Renal cortical epithelial cell (primary cell): ENCODE measurements at places on chromosomes 6 and 20. TPM values are rescaled to one million over a fixed set of nuclear protein-coding genes. Genes with fewer than 3 reads are reported as not detected.

EYS gene
- 0.10 and 0.87 TPM in 2 replicates for total RNA-seq

DNA sequence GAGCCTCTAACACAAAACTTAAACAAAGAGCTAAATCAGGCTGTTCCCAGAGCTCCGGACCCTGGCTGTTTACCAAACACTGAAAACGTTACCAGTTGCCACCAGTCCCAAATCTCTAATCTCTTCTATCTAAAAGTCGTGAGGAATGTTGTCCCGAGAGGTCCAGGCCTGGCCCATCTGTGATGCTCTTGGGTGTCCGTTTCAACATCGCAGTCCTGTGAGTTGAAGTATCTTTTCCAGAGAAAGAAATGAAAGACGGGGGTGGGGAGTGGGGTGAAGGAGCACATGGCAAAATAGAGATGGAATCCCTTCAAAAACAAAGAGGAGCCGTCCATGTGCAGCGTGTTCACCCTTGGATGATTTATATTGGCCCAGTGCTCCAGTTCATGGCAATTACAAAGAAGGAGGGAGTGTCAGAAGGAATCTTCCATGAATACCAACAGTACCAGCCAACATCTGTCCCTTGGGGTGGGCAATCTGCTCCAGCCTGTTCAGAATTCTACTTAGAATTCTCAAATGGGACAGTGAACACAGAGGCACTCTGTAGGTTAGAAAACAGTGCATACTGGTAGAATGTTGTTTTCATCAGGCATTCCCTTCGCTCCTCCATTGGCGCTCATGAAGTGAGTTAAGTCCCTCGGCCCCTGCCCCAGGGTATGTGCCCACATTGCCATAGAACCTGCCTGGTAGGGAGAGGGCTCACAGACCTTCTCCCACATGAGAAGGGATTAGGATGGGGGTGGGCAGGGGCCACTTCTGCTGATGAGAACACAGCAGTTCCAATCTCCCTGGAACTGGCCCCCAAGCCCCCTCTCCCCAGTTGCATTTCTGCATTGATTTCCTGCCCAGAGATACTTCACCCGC, 112.1 kb downstream of the LY86 start:
- no peak for DNase-seq

ZNF334 gene
- total RNA-seq: 1.7 and 8.1 TPM in 2 replicates

GRCh38 chr20:10735195-10735949, 61.6 kb upstream of the JAG1 start:
- no peak for DNase-seq

- peak; percentile 72 for DNase-seq
These were observed 46.3 kb downstream of the HBS1L start for GRCh38 chr6:135008072-135008940.

- no peak for DNase-seq
These were observed 95.9 kb downstream of the SAMD5 start for GRCh38 chr6:147604373-147604772.

DNA sequence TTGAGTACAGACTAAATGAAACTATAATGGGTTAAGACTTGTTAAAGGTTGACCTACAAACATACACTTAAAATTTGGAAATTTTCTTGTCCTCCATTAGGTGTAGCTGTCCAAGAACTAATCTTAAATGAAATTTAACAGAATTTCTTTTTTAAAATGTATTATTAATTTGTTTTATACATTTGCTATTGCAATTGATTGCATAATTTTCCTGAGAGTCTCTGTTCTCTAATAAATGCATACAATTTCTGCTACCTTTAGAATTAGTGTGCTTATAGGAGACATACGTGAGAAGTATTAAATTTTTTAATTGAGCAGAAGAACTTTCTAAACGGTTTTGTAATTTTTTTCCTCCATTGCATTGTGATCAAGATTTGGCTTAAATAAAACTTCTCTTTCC, 1.5 kb downstream of the FAM135A start:
- DNase-seq: no peak

- DNase-seq: no peak
These were observed 27.1 kb upstream of the FABP7 start for GRCh38 chr6:122752459-122752858.

TREML2 gene
- total RNA-seq: not detected in 2 replicates

FOXF2 gene
- 0.05 TPM in 1 of 2 replicates, not detected in the other for total RNA-seq

ROMO1 gene
- total RNA-seq: 86.9 and 420 TPM in 2 replicates

- DNase-seq: no peak
These were observed 10.4 kb downstream of the DACT2 start for GRCh38 chr6:168309183-168309582.

- DNase-seq: peak; percentile 30
These were observed 160.3 kb downstream of the EDN1 start for GRCh38 chr6:12450467-12450866.

- peak; percentile 52 for DNase-seq
These were observed 56.4 kb upstream of the DUSP22 start for GRCh38 chr6:235763-236360.

ABHD16B gene
- not detected in 2 replicates for total RNA-seq

DNA sequence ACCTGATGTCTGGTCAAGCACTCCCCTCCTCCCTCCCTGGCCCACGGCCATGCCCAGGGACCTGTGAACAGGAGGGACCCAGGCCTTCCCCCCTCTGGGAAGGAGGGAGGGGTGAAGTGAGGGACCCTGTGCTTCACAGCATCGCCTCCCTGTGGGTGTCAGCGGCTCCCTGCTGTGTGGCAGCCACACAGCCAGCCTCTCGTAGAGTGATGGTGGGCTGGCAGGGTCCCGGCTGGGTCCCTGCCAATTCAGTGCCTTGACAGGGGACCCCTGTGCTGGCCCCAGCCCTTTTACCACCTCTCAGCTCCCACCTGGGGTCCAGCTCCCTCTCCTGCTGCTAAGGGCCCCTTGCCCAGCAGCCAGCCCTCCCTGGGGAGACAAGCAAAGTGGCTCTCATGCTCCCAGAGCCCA, 31.3 kb upstream of the GRM4 start:
- DNase-seq: no peak

HTR1B gene
- total RNA-seq: 0.15 and 0.17 TPM in 2 replicates

- DNase-seq: peak; percentile 64
These were observed 580.7 kb downstream of the KIF16B start for GRCh38 chr20:15992564-15992963.

DNA sequence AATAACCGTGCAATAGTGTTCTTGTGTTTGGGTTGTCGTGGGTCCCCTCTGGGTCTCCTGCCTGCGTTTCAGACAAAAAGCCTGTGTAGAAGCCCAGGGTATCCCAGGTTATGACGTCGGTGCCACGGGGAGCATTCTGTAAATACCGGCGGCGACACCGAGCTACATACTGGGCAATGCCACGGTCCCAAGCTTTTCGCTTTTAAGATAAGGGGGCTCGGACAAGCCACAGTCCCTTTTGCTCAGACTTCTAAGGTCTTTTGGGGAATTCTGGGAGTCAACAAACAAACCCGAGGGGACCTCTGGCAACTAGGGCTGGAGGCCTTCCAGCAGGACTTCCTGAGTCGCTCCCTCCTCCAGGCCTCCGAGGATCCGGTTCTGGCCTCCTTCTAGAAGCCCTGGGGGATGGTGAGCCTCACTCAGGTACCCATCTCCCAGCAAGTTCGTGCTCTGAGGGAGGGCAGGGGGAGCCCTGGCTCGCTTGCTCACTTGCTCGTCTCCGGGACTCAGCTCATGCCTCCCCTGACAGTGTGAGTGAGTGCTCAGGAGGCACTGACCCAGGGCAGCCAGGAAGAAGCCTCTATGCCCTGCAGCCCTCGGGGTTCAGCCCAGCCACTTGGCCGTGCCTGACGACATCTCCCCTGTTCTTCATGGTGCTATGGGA, 62.4 kb upstream of the MRPS10 start:
- no peak for DNase-seq

NRSN1 gene
- 0.15 TPM in 1 of 2 replicates, not detected in the other for total RNA-seq

SLC16A10 gene
- total RNA-seq: 1.1 and 2.3 TPM in 2 replicates

- no peak for DNase-seq
These were observed 106.2 kb upstream of the BEND3 start for GRCh38 chr6:107221519-107221918.

GRCh38 chr6:44906761-44907160, 421.4 kb upstream of the RUNX2 start:
- no peak for DNase-seq

GRCh38 chr6:43180985-43181384, 1.0 kb upstream of the CUL9 start:
- DNase-seq: no peak

CENPW gene
- total RNA-seq: 1.6 and 17.4 TPM in 2 replicates

APCDD1L gene
- total RNA-seq: 5.7 and 13.7 TPM in 2 replicates

RGL2 gene
- total RNA-seq: 34.5 and 34.9 TPM in 2 replicates

DNA sequence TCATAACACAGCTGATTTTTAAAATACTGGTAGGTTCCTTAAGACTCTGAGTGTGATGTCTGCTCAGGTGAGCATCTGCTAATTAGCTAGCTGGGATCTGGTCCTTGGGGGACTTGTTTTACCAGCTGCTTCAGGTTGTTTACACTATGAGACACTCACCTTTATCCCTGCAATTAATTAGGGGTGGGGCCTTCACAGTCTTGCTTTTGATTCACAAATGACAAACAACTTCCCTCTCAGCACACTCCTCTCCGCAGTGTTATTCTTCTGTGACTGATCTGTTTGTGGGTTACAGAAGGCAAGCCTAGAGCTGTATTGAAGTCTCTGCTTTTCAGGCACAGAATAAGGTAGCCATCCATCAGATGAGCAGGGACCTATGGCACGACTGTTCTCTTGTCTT, 62.0 kb upstream of the CD83 start:
- DNase-seq: no peak

- DNase-seq: peak; percentile 12
These were observed 75.4 kb downstream of the ANKEF1 start for GRCh38 chr20:10110151-10110550.

DNA sequence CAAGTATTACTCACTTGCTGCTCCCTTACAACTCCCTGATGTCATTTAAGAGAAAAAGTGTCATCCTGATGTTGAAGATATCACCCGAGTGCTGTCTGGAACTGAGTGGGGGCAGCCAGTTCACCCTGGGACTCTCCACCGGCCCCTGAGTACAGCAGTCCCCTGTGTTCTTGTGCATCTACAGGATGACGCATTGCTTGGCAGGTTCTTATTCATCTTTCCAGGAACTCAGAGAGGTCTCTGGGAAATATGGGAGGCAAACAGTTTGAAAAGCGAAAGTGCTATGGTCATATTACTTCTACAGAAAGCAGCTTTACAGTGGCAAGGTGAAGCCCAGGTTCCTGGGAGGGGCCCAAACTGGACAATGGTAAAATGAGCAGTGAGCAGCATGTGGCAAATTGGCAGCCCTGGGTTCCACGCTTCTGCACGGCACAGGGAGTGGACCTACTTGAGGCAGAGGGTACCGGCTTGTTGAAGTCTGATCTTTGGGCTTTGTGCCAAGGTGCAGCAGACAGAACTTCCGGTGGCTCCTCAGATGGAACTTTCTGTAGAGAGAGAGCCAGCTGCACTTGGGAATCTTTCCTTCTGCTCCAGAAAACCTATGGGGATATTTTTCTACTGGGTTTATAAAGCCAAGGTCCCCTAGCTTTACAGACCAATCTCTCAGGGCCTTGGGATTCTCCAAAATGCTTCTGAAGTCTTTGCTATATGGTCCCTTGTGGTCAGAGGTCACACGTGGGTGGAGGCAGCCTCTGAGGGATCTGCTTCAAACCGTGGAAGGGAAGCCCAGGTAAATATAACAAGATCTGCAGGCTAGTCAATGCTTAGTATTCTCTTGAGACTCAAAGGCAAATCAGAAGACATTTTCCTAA, 128.3 kb downstream of the MAP3K7 start:
- peak; percentile 38 for DNase-seq

SLC22A7 gene
- total RNA-seq: not detected in 2 replicates

DNA sequence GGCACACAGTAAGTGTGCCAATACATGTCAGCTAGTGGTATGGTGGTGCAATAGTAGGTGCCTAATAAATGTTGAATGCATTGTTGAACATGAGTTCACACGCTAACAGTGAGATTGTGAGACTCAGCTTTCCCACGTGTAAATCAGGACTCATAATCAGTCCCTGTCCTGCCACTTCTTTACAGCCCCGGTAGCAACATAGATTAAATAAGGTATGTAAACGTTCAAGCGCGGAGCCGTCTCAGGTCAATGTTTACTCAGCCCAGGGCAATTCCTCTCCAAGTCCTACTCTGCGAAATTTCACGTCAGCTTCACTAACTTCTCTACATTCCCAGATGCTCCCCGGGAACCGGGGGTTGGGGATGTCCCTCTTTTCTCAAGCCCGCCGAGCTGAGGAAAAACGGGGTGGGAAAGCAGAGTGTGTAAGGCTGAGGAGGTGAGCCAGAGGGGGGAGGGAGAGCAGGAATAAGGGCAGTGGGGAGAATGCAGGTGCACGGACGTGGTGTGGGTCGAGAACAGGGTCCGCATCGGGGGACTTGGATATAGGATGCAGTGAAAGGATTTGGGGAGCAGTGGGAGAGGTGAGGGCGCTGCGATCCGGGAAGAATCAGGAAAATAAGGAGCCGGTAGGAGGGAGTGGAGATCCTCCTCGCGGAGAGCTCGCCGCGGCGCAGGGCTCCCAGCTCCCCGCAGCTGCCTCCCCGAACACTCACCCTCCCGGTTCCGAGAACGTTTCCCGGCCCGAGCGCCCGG, 544 bp upstream of the TP53INP2 start:
- DNase-seq: no peak

DNA sequence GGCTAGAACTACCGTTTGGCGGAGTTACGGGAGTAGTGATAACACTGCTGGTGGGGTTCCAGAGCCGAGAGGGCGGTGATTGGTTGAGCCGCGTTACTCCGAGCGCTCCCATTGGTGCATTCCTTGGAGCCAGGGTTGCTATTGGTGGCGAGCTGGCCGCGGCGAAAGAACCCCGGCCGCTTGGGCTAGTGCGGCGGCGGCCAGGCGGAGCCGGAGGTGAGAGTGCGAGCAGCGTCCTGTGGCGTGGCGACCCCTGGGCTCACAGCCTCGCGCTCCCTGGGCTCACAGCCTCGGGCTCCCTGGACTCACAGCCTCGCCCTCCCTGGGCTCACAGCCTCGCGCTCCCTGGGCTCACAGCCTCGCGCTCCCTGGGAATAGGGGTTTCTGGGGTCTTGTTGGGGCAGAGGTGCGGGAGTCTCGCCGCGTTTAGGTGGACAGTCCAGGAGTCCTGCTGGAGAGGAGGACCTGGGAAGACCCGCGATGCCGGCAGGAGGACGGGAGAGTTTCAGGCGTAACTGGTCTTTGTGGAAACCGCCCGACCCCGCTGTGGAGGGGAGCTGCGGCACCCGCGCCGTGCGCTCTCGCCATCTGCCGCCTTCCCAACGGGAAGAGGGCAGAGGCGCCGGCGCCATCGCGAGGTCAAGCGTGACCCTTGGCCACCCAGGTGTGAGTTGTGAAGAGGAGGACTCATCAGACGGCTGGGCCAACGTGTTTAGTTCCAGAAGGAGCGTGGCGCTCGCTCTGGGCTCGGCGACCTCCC, 12.2 kb downstream of the PRDM13 start:
- no peak for DNase-seq

- no peak for DNase-seq
These were observed 184.4 kb upstream of the ZNF217 start for GRCh38 chr20:53778041-53778516.

- DNase-seq: no peak
These were observed 3.6 kb upstream of the MATN4 start for GRCh38 chr20:45311589-45312211.

DNA sequence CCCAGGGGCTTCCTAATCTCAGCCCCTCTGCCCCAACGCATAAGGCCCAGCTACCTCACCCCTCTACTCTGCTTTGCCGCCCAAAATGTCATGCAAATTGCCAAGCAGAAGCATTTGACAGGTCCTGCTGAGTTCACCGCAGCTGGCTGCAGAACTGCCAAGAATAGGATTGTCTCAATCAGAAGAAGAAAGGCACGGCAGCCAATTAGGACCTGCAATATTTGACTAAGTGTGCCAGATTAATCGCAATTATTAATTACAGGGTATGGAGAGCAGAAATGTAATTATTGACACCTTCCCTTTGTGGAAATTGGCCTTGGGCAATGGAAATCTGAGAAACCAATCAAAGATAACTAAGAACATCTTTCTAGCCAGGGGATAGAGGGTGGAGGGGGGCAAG, 318.6 kb downstream of the LRFN2 start:
- DNase-seq: no peak
